CD4-positive, alpha-beta T cell treated with Interferon gamma for 1 hour (primary cell): ENCODE measurements at places on chromosomes 16 and 17.

DNA sequence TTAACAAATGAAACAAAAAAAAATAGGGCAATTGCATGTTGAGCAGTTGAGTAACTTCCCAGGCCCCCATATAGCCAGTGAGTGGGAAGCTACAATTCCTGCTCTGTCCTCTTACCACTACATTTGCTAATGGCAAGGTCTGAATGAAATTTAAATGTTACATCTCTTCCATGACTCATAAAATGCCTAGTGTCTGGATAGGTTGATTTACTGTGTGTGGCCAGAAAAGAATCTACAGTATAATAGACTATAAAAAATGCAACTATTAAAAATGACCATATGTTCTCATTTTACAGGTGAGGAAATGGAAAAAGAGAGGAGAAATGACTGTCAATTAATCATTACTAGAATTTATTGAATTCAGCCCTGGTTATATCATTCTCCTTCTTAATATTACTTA, 1199.3 kb downstream of the CDH11 start:
- DNase-seq: no peak

- DNase-seq: no peak
Measured at GRCh38 chr17:3335876-3336275, 37.7 kb upstream of the OR3A1 start.

GRCh38 chr16:27324851-27325301, 11.1 kb downstream of the IL4R start:
- no peak for DNase-seq

DNA sequence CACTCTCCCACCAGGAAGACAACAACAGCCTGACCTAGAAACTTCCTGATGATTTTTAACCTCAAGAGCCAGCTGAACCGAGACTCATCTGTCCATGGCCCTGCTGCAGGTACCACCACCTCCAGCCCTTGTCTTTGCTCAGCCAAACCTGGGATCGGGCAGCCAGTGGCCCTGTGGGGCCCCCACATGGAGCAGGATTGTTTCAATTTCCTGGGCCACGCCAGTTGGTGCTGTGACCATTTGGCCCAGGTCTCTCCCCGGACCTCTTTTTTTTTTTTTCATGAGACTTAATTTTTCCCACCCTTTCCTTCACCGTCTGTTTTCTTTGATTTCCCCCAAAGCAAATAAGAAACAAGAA, 8.3 kb upstream of the HOXB2 start:
- no peak for DNase-seq

GRCh38 chr16:15502041-15502725, 67.8 kb downstream of the BMERB1 start:
- DNase-seq: no peak

DNA sequence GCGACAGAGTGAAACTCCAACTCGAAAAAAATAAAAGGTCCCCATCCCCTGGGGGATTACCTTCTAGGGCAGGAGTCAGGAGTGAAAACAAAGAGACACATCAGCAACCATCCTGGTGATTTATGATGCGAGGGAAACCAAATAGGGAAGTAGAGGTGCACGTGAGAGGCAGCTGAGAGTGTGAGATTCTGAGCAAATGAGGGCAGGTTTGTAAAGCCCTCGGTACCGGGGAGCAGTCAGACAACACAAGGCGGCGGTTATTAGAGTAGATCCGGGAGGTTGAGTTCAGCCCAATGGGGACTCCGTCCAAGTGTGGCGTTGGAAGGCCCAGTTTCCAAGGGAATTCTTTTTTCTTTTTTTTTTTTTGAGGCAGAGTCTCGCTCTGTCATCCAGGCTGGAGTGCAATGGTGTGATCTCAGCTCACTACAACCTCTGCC, 7.4 kb upstream of the ARMC7 start:
- peak; percentile 35 for DNase-seq

DNA sequence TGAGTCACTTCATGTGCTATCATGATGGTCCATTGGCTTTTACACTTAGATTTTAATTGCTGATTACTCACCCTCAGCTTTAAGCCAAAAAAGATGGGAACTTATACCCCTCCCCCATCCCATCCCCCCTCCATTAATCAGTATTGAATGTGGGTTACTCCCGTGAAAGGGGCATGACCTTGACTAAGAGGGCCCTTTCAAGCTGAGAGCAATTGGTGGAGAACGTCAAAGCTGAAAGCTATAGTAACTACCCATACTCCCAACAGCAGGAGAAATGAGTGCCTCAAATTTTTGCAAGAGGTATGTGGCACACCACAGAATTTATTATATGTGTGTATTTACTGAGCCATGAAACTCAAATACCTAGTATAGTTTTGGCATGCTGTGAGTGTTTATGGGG, 99.7 kb upstream of the CDH8 start:
- no peak for DNase-seq

DNA sequence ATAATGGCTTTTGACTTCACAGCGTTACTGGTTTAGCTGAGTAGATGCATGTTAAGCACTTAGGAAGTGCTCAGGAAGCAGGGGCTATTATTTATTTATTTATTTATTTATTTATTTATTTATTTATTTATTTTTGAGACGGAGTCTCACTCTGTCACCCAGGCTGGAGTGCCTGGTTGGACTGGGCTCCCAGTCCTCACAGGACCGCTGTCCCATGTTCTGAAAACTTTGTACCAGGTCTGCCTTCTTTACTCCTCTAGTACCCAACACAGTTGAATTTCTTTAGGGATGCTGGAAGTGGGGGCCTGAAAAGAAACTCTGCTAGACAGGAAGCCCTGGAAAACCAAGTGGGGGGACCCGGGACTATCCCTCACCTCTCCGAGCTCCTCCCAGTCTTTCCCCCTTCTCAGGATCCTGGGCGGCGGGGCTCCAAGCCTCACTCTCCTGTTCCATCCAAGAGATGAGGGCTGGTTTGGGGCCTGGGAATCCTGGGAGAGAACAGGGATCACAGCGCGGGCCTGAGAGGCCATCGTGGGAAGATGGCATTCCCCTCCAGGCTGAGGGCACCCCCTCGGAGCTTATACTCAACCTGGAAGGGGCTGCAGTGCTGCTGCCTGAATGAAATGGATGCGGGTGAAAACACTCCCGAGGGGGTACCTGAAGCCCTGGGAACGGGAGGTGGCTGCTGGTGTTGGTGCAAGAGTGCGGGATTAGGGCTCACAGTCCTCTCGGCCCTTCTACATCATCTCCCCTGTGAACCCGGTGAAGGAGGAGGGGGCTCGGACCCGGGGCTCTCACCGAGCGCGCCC, 674 bp downstream of the ZNF688 start:
- DNase-seq: no peak

- no peak for DNase-seq
Measured at GRCh38 chr16:68866933-68867332, 23.6 kb downstream of the TANGO6 start.

- DNase-seq: no peak
Measured at GRCh38 chr17:63450551-63450950, 4.4 kb upstream of the CYB561 start.

DNA sequence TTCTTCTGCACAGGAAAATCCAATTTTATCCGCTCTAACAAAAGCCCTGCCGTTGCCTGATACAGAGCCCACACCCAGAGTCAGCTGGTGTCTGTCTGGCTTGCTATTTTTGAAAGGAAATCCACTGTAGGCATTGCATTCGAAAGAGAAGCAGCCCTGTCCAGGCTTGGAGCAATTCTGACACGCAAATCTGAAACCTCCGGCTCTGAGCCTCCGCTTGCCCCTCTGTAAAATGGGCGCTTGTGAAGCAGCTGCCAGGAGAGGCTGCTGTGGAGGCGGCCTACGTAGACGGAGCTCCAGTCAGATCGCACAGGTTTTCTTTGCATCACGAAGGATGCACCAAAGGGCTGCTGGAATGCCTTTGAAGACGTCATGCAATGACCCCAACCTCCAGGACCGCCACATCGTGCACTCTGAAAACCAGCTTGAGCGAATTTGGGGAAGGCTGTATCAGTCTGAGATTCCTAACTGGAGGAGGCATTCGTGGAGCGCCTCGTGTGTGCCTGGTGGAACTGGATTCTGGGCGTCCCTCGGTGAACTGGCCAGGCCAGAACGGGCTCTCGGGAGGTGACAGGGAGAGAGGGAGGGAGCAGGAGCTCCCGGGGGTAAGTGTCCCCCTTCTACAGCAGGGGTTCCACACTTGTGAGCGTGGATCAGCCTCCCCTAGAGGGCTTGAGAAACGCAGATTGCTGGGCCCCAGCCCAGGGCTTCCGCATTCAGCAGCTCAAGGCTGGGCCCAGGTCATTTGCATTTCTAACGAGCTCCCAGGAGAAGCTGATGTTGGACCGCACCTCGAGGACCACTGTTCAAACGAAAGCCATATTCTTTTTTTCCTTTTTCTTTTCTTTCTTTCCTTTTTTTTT, 215.5 kb downstream of the MRTFB start:
- peak; percentile 30 for DNase-seq

GRCh38 chr17:40453881-40454612, 10.8 kb downstream of the IGFBP4 start:
- no peak for DNase-seq

DNA sequence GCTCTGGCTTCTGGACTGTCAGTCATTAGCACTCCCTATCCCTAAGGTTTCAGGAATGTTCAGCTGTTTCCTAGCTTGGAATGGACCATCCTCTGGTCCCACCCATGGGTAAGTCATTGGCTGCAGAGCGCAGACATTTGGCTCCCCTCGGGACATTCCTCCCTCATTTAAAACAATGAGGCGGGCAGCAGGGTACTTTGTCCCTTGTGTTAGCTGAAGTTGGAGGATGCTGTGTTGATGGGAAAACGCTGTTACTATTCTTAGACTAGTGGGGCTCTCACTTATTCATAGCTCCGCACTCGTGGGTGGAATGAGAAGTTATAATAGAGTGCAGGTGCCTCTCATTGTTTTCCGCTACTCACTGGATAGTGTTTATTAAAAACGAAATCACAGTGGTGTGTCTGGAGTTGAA, 673.8 kb downstream of the WWOX start:
- DNase-seq: no peak

- DNase-seq: peak; percentile 52
Measured at GRCh38 chr17:47649972-47650524, 329 bp downstream of the KPNB1 start.

GRCh38 chr17:82295472-82295814, 21.9 kb upstream of the CSNK1D start:
- no peak for DNase-seq

DNA sequence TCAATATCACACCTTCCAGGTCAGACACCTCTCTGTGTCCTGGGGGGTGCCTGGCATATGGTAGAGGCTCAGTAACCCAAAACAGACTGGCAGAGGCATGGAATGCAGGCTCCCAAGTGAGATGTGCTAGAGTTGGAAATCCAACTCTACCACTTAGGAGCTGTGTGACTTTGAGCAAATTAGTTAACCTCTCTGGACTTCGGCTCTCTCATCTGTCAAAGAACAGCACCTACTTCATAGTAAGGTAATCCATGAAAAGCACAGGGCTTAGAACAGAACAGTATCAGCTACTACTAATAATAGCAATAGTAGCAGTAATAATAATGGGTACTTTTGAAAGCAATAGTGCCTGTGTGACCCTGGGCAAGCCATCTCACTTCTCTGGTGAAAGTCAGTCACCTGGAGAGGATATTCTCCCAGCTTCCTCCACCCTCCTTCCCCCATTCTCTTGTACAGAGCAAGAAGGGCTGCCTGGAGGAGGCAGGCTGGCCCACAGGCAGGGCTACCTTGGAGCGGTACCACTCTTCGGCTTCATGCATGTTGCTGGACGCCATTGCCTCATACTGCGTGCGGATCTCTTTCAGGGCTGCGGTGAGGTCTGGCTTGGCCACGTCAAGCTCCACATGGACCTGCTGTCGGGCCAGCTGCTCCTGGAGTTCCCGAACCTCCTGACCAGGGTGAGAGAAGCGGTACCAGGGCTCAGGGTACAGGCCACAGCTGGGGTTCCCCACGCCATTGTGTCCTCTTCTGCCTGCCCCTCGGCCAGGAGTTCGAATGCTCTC, 2.3 kb downstream of the GFAP start:
- DNase-seq: no peak

DNA sequence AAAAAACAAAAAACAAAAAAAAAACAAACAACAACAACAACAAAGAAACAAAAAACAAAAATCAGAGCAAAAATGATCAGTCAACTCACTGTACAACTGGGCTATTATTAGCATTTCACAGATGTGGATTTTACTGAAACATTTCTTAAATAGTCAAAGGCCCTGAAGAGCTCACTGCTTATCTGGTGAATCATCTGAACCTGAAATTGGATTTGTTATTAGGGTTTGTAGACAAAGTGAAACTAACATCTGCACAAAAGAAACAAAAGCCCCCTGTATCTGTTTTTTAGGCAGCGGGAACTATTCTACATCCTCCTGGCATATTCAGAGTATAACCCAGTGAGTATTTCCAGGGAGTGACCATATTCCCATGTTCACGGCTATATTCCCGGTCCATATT, 32.6 kb upstream of the KSR1 start:
- DNase-seq: no peak

DNA sequence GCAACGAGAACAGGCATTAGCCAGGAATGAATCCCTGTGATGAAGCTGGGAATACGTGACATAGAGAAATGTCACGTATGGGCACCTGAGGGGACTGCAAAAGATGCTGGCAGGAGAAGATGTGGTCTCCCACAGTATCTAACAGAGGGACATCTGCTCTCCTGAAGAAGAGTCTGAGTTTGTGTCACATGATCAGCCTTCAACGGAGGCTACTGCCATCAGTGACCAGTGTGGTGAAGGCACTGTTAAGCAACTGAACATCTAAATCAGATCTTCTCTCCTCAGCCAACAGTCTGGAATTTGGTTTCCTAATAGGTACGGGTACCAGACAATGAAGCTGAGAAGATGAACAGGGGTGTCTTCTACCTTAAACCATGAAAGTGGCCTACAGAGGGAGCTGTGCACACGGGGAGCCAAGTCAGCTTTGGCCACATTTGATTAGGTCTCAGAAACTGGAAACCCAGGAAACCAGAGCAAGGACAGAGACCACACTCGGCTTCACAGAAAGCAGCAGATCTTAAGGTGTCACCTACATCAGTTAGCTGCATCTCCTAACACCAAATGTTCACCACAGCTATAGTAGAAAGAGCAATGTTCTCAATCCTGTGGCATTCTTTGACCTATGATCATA, 41.8 kb downstream of the BRD7 start:
- peak; percentile 62 for DNase-seq

DNA sequence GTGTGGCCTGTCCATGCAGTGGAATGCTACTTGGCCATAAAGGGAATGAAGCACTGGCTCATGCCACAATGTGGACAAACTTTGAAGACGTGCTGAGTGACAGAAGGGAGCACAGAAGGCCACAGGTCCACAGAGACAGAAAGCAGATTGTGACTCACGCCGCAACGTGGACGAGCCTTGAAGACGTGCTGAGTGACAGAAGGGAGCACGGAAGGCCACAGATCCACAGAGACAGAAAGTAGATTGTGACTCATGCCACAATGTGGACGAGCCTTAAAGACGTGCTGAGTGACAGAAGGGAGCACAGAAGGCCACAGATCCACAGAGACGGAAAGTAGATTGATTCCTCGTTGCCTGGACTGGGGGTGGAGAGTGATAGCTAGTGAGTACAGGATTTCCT, 19.2 kb downstream of the ZC3H18 start:
- no peak for DNase-seq
